Stomach (tissue), 19 donors: ENCODE measurements at places on chromosomes 4 and X.

- no peak for DNase-seq
Measured at GRCh38 chr4:145418739-145419138, 62.9 kb upstream of the SMAD1 start.

DNA sequence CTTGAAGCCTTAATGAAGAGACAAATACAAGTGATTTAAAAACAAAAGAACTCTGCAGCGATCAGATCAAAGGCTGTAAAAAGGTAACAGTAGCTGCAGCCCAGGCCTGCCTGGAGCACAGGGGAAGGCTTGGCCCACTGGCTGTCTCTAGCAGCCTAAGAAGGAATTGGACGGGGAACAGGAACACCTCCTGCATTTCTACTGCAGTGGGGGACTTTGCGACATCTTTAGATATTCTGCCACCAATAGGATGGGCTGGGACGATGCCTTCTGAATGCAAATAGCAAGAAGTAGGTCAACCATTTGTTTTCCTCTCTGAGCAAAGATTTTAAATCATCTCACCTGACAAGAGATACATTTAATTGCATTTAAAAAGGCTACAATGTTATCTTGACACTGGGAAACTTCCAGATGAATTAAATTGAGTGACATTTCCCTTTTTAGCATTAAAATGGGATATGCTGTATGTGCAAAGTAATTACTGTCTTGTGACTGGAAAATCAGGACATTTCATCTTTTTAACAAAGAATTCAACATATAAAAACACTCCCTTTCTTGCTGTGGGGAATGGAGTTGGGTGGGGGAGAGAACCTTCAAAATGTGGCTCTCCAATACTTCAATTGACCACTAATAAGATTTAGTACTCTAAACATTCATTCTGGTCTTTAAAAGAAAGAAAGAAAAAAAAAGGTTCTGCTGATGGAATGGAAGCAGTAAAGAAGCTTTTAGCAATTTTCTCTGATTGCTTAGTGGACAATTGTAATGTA, 70.0 kb downstream of the NYX start:
- DNase-seq = no peak

DNA sequence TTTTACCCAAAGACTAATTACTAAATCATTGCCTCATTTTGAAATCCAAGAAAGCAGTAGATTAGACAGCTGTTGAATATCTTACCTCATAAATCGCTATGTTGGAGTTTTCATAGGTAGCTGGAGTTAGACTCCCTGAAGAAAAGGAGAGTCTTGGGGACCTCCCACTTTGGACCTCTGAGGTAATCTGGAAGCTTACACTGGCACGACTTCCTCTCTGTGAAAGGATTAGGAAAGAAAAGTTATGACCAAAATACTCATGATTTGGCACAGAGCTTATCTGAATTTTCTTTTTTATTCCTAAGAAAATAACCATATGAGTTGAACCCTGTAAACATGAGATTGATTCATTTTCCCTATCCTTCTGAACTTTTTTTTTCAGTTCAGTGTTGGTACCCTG, 40.6 kb downstream of the GUCY2F start:
- DNase-seq = no peak

DNA sequence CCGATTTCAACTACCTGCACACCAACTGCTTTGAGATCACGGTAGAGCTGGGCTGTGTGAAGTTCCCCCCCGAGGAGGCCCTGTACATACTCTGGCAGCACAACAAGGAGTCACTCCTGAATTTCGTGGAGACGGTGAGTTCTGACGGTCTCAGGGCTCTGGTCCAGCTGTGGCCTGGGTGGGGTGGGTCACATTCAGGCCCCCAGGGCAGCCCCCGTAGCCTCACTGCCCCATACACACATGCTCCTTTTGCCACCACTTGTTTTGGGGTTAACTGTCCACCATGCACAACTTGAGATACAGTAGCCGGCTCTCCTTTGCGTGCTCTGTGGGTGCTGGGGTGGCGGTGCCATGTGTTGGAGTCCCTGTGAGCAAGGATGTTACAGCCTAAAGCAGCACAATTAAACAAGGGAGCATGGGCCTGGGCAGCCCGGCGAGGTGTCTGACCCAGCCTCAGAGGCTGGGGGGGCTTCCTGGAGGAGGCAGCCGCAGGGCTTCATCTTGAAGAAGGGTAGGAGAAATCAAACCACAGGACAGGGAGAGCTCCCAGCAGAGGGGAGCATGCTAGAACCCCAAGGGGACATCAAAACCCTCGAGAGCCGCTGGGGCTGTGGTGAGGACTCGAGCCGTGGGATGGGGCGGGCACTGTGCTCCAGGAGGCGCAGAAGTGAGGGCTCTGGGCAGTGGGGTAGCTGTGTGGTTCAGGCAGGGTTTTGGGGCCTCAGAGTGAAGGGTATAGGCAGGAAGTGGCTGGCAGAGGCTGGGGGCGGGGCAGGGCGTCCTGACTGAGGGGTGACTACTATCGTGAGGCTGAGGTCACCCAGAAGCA, 22.0 kb downstream of the CPZ start:
- DNase-seq = no peak

GRCh38 chrX:99301990-99302389, 1108.1 kb downstream of the PCDH19 start:
- DNase-seq = peak; percentile 9

GRCh38 chr4:104901438-104901837, 245.2 kb upstream of the TET2 start:
- DNase-seq = peak; percentile 66

DNA sequence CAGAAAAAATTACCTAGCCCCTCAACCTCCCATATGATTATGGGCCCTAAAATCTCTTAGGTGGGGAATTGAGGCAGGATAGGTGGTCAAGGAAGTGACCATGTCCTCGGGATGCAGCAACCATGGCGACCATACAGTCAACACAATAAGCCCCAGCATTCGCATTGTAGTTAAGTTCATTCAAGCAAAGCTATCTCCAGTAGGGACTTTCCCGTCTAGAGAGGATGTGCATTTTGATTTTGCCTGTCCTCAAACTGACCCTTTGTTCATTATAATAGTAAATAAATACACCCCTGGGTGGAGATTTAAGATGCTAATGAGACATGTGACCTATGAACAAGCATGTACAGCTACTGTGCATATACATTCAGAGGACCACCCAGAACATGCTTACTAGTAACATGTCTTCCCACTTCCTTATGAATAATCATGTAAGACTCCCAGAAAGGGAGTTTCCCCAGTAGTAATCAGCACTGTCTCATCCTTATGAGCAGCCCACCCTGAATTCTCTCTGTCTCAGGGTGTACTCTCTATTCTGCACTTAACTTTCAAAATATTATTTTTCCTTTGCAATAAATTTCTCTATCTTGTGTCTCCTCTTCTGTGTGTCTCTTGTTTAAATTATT, 74.3 kb downstream of the NUDT11 start:
- DNase-seq = no peak
